ENCODE measurements at places on chromosomes 3 and 15. TPM values are rescaled to one million over a fixed set of nuclear protein-coding genes. Genes with fewer than 3 reads are reported as not detected.

Gene GOLGA8Q
- 0.42 TPM for total RNA-seq

DNA sequence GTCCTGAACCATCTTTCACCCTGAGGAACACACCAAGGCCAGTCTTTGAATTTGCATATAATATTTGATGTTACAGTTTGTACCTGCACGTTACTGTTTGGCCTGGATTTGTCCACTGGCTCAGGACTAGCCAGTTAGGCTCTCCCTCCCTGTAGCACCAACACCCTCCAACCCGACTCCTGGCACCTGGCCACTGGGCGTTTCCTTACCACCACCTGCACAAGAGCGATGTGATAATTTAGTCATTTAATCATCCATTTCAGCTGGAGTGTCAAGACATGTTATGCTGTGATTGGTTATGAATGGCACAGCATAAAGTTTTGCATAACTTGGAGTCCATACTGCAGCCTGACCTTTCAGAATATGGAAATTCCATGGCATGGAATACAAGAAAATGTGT is 242.4 kb downstream of the KCNMB2 start:
- DNase-seq = no peak

DNA sequence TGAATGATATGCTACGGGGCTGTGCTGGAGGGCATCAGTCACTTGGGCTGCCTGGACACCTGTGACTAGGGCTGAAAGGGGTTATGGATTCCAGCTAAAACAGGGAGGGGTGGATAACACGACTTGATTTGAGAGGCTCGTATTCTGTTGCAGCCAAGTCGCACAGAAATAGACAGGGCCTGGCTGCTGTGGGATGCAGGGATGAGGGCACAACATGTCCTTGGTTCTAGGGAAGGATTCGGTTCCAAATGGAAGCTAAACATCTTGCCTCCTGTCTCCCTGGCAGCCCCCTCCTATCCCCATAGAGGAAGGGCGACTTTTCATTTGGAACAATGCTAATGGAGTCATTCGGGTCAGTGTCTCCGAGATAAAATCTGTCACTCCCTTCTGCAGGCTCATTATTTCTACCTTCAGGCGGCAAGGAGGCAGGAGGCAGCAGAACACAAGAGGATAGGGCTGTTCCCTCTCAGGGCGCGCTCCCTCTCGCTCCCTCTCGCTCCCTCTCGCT is 433.8 kb upstream of the RBMS3 start:
- no peak for DNase-seq

DNA sequence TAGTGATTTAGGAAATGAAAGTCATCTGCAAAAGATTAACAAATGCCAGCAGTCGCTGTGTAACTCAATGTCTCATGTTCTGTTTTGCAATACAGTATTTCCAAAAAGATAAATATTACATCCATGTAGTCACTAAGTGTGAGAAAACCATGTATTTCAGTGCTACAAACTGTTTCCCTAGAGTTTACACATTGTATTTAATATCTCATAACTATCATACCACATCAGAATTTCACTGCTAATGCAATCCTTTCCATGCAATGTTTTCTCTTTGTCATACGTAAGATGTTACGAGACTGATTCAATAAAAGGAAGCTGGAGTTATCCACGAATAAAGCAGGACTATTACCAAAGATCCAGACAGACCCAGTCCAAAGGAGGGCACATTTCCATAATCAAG is 269.4 kb downstream of the GBE1 start:
- no peak for DNase-seq

- DNase-seq = peak; percentile 47
Observed at GRCh38 chr3:151327571-151328198, 1.7 kb downstream of the P2RY13 start.

- DNase-seq = no peak
Observed at GRCh38 chr15:44347495-44347894, 59.0 kb downstream of the GOLM2 start.

Gene VPS39
- total RNA-seq = 31.5 TPM

- no peak for DNase-seq
Observed at GRCh38 chr3:111070772-111071256, 802 bp upstream of the NECTIN3 start.

Gene BSN
- 0.09 TPM for total RNA-seq

Data from thymus (tissue), 14 donors.